ENCODE measurements at places on chromosomes 6 and 20. TPM values are rescaled to one million over a fixed set of nuclear protein-coding genes. Genes with fewer than 3 reads are reported as not detected.

The HLA-DQA2 gene
- total RNA-seq: not detected

The TXLNB gene
- total RNA-seq: not detected

The OR2H2 gene
- not detected for total RNA-seq

The FILIP1 gene
- 0.32 TPM for total RNA-seq

The TMEM200A gene
- not detected for total RNA-seq
